ENCODE measurements at places on chromosomes 3 and 15.

DNA sequence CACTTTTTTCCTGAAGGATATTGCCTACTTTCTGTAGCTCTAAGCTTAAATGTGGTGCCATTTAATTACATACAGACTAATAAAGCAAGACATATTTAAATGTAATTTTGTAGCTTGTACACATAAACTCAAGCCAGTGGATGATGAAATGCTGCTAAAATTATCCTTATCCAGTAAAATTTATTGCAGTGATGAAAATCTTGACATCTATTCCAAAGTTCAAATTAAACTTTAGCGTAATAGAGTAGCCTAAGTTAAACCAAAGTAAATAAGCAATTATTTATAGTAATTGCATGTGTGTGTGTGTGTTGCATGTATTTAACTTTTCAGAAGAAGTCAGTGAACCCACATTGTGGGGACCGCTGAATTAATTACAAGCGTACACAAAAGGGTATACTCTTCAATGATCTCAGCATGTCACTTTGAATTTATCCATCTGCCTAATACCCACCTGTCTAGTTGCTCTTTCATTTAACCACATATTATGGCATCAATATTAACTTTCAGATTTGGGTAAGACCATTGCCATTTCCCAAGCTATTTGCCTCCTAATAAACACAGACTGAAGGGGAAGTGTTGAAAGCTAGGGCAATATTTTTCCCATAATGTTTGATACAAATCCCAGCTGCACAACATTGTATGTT lies 85.0 kb downstream of the MECOM start:
- DNase-seq = no peak

GRCh38 chr15:33107950-33108349 lies 86.6 kb downstream of the FMN1 start:
- DNase-seq = no peak

DNA sequence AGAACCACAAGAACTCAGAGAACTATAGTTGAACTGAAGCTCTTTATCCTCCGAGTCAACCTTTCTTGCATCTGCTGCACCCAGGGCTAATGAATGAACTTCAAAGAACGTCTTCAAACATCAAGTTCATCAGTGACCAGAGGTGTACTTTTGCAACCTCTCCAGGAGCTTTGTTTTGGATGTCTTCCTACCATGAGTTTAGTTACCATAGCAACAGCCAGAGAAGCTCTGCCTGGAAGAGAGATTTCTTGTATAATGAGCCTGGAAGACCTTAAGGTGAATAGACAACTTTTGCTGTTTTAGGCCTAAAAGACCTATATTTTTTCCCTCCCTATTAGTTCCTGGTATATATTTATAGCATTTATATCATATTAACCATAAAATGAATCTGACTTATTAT lies 9.1 kb downstream of the ACTC1 start:
- no peak for DNase-seq

DNA sequence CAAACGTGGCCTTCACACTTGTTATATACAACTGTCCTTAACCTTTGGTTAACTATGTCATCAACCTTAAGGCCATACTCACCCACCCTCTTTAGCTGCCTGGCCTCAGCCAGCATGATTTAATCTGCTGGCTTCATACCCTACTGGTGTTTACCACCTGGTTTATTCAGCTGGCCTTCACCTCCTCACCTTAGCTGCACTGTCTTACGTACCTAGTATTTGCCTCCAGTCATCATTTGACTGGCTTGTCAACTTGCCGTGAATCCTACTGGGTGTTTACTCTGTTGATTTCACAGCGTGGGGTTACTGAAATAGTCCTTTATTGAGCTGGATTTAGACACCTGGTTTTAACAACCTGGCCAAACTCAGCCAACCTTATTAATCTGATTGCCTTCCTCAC lies 102.8 kb downstream of the IL12A start:
- no peak for DNase-seq

DNA sequence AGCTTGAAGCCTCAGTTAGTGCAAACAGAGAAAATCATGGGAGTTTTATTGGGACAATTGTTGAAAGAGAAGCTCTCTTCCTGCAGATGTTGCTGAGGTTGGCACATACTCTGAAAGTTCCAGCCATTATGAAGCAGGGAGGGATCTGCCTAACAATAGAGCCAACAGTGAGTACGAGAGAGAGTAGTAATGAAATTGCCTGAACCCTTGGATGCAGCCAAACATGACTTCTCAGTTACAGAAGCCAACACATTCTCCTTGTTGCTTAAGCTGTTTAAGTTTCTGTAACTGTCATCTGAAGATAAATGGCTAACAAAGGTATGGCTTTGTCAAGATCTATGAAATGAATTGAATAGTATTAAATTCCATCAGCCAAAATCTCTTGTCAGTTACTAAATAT lies 211.0 kb upstream of the TTC14 start:
- no peak for DNase-seq

DNA sequence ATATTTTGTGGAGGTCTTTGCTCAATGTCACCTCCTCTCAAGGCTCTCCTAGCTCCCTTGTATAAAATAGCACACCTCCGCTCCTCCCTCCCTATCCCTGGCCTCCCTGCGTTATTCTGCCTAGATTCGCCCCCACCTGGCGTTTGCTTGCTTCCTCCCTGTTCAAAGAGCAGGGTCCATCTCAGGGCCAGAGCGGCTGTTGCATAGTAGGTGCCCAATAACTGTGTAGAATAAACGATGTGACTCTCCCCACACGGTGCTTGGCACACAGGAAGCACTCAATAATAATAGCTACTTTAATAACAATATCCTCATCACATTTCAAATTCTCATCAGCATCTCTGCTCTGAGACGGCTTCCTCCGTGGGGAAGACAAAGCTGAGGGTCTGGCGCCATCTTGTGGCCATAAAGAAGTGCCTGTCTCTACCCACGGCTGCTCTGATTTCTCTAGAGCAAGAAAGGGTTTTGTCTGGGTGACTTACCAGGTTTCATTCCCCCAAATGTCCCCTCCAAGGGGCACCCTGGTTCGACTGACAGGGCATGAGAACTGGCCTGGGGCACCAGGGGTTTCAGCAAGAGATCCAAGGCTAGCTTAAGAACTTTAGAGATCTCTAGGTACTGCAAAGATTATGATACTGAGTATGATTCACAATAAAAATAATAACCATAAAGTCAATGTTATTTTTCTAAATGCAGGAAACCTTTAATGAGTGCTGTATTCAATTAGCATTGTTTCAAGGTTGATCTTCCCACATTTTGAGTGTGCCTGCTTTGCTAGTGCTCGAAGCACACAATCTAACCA lies 16.1 kb downstream of the CD276 start:
- DNase-seq = peak; percentile 25

DNA sequence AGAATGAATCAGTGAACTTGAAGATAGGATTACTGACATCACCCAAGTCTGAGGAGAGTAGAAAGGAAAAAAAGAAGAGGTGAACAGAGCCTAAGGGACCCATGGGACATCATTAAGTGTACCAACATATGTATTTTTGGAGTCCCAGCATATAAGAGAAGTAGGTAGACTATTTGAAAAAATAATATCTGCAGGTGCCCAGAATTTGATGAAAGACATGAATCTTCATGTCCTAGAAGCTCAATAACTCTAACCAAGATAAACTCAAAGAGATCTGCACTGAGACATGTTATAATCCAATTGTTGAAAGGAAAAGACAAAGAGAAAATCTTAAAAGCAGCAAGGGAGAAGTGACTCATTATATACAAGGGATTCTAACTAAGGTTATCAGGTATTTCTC lies 39.0 kb downstream of the SPESP1 start:
- DNase-seq = no peak

DNA sequence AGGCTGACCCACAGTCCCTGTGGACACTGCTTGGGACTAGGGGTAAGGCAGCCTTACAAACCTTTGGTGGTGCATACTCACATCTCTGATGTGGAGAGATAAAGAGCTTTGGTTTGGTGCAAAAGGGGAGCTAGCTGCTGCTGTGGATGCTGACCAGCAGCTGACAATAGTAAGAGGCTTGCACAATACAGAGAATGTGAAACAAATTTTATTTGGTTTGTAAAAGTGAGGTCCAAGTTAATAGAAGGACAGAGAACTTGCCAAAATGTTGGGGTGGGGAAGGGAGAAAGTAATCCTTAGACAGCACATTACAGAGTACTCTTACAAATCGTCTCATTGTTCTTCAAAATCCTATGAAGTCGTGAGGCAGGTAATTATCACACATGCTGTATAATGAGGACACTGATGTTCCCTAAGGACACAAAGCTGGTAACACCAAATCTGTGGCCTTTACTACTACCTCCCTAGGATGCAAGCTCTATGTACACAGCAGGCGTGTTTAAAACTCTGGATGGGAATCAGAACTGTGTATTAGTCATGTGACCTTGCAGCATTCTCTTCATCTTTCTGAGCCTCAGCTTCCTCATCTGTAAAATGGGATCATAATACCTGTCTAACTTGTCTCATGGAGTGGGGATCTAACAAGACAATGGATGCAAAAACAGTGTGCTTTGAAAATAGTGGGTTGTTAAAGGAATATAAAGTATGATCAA lies 21.6 kb downstream of the ARHGAP31 start:
- no peak for DNase-seq

- no peak for DNase-seq
Observed at GRCh38 chr15:56736308-56736707, 3.0 kb upstream of the ZNF280D start.

DNA sequence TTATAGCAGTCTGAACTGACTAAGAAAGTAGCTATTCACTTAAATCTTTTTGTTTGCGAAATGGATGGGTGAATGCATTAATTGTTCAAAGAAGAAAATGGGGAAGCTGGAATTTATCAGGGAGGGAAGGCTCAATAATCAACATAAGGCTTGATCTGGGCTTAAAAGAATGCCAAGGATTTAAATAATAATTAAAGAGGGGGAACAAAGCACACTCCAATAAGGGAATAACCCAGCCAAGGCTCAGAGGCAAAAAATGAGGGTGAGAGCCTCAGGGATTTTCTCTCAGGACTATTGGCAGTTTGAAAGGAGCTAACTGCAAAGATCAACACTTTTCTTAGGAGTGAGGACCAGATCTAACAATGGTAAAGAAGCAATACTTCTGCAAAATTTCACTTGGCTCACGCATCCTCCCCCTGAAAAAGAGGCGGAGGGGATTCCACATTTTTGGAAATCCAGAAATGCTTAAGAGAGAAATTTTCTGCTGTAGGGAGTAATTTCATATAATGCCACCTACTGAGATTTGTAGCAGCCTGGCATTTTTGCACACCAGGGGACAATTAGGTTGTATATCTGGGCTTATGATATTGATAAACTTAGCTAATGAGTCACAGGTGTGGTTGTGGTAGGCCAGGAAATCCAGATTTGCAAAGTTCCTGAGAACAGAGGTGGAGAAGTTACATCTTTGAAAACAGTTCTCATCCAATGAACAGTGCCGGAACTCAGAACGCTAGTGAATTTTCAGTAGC lies 405.1 kb downstream of the TUSC7 start:
- no peak for DNase-seq

- DNase-seq = no peak
Observed at GRCh38 chr3:70832089-70832833, 519.8 kb upstream of the MDFIC2 start.

GRCh38 chr3:13884851-13885703 lies 5.2 kb upstream of the WNT7A start:
- DNase-seq = no peak

- no peak for DNase-seq
Observed at GRCh38 chr3:143163562-143164100, 44.1 kb downstream of the CHST2 start.

- no peak for DNase-seq
Observed at GRCh38 chr3:8499181-8499611, 2.4 kb upstream of the LMCD1 start.

DNA sequence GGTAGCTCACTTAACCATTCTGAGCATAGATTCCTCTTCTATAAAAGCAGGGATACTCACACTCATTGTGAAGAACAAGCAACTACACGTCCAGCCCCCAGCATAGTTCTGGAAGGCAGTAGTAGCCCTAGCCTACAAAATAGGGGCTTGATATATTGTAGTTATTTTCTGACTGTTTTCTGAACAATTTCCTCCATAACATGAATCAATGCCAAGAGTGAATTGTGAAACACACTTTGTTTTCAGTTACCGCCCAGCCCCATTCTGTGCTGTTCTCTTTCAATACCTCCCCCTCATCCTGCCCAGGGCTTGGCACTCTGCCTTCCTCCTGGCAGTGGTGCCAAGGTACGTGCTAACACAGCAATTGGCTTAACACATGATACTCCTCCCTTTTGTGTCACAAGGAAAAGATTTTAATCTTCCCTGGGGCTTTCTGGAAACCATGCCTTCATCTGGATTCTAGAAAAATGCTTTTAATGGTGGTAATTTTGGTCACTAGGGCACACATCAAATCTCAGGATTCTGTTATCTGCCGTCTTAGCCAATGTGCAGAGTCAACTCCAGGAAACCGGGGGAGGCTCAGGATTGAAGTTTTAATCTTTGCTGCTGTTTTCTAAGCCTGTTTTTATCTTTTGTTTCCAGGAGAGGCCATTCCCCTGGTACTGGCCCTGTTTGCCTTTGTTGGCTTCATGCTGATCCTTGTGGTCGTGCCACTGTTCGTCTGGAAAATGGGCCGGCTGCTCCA lies 37.2 kb downstream of the IL20RB start:
- no peak for DNase-seq
